HS-27A (cell line): ENCODE measurements at places on chromosomes 2 and 18.

- no peak for DNase-seq
Measured at GRCh38 chr2:108936866-108937265, 52.2 kb downstream of the EDAR start.

DNA sequence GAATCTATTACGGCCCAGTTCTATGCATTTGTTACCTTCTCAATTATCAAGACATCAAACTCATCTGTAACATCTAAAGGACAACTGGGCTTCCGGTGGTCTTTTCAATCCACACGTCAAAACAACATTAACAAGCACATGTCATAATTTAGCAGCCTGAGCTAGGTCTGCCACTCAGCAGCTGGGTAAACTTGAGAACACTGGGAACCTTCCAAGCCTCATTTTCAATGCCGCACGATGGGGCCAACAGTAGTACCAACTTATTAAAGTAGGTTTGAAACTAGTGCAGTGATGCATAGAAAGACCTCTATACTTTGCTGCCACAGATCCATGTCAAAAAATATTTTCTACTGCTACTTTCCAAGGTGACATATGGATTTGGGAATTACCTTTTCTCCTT, 60.4 kb downstream of the COL4A4 start:
- DNase-seq, result no peak

DNA sequence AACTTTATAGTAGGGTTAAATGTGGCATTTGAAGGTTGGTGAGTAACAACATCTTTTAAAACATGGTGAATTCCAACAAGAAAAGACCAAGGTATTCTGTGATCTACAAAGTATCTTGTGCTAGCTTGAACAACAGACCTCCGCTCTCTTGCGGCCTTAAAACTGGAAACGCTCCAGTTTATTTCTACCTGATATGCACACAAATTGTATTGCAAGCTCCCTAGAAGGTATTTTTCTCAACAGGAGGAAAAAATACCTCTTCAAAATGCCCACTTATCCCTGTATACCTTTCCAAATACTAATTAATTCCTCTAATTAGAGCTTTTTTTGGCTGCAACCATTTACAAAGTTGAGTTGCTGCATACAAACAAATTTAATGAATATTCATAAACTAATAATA, 69.5 kb downstream of the KCNH7 start:
- DNase-seq, result no peak

DNA sequence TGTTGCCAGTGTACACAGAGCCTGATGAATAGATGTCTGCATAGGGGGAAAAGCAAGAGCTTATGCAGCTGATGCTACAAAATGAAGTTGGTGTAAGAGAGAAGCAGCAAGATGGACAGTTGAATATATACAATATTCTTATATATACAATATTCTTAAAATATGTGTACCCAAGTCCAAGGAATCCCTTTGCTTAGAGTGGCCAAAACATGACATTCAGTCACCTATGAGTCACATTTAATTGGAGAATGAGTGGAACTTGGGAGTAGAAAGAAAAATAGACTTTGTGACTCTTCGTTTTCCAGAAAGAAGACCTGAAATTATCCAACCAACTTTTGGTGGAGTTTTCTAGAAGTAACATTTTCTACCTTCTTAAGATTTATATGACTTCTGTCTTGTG, 81.8 kb downstream of the SCN9A start:
- DNase-seq, result no peak

DNA sequence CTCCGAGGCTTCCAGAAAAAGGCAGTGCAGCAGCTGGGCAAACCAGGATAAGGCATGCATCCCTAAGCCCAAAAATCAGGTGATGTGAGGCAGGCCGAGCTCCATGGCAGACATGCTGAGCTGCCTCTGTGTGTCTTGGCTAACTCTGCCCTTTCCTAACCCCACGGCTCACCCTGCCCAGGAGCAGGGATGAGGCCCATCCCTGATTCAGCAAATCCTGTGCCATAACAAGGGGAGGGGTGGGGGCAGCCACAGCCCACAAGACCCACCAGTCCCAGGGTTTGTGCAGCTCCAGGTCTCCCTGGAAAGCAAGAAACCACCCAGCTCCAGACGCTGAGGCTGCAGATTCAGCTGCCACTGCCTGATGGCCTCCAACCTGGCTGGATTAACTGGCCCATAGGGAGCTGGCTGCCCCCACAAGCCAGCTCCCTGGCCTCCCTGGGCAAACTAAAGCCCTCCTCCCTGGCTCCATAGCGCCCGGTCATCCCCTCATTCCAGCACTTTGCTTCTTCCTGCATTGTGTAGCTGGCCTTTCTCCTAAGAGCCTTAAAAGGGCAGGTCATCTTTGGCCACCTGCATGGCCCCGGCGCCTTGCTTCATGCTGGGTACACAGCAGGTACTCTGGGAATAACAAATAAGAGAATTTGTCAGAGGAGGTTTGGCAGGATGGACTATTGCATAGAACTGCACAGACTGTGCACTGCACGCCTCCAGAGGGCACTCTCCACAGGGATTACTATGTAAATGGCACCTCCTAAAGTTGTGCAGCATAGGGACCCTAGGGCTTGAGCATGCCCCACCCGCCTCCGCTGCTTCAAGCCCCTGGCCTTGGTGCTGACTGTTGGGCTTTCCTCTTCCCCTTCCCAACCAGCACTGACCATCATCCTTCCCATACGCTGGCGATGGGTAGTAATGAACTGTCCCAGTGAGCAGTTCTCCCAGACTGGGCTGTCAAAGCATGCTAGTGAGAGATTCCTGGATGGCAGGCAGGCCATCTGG, 10.7 kb downstream of the STEAP3 start:
- DNase-seq, result no peak

DNA sequence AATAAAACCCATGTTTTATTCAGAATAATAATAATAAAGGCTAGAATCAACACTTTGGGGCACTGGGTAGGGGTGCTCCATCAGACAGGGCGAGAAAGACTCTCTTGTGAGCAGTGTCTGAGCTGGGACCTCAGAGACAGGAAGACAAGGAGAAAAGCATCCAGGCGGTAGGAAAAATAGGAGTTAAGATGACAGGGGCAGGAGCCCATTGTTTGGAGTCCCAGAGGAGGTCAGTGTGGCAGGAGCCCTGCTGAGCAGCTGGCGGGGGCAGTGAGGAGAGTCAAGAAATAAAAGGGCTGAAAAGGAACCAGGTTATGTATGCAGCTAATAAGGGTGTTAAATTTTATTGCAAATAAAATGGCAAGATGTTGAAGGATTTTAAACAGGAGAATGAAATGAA, 457.4 kb downstream of the FBXO15 start:
- no peak for DNase-seq

DNA sequence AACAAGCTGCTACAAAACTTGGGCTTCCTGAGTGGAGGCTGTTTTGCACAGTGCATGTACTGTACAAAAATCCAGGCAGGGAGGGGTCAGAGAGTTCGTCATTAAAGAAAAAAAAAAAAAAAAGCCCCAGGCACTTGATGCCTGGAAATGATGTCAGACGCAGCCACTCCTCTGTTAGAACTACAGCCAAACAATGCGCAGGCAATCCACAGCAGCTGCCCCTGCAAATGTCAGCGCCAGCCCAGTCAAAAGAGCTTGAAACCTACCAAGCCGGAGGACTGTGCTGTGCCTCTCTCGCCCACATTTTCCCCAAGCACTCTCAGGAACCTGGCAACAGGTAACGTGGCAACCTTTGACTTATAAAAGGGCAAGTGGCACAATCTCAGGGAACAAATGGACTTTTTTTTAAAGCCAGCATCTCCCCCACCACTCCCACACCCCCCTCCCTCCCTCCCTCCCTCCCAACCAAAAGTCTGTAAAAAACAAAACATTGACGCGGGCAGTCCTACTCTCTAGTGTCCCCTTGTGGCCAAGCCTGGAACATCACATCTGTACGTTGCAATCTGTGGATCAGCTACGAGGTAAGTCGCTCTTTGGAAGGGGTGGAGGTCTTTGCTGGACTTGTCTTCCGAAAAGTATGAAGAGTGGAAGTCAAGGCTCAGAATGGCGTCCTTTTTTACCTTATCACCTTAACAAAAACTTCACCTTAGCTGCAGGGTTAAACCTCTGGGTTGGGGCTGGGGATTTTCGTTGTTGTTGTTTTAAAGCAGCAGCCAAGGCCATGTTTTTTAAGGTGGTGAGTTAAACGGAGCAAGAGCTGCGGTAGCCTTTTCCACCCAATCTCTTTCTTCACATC, 144.2 kb downstream of the TGIF1 start:
- peak; percentile 95 for DNase-seq

DNA sequence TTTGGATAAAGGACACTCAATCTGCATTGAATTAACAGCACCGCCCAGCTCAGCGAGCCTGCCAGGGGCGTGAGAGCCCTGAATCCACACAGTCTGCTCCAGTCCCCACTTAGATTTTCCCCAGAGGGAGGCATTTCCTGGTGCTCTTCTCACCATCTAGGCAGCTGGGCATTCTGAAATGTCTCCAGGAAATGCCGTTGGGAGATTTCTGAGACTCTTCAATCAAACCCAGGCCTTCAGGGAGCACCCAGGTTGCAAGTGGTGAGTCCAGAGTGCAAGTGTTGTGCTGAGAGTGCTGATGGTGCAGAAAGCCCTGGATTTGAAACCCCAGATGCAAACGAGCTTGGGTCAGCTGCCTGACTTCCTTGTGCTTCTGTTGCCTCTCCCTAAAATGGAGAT, 23.4 kb upstream of the TMEM37 start:
- DNase-seq, result no peak

- DNase-seq, result peak; percentile 75
Measured at GRCh38 chr2:114022360-114023085, 132.6 kb downstream of the ACTR3 start.

DNA sequence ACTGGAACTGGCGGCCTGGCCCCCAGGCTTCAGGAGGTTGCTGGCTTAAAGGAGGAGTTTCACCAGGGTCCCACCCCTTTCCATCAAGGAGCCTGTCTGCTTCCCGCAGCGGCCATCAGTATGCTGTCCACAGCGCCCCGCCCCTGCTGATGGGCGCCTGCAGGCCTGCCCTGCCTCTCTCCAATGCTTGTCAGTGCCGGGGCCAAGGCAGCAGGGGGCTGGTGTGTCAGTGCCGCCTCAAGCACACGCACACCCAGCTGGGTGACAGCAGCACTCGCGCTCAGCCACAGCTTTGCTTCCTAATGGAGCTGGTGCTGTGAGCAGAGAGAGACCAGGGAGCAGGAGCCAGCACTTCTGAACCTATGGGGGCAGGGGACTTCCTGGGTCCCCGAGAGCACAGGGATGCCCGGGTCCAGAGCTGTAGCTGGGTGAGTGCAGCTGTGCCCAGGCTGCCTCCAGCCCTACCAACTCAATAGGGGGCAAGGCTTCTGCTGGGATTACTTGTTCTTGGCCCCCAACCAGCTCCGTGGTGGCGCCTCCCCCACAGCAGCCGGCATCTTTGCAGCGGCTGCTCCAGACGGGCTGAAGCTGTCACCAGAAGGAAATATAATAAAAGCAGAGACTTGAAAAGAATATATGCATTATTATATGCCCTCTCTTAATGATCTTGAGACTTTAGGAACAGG, 377.2 kb upstream of the LRATD1 start:
- no peak for DNase-seq

- DNase-seq, result no peak
Measured at GRCh38 chr2:31240381-31241365, 6.7 kb downstream of the EHD3 start.

DNA sequence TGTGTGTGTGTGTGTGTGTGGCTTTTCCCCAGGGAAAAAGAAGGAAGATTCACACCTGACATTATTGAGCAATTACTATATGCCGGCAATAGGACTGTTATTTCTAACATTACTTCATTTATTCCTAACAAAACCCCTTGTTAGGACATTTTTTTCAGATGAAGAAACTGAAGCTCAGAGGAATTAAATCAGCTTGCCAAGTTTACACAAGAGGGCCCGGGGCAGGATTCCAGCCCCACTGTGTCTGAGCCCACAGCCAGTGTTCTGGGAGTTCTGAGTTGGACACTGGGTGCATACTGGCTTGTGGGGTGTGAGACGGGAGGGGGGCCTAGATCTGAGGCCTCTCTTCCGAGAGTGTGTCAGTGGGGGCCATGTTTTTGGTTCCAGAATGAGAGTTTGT, 9.9 kb downstream of the TOGARAM2 start:
- DNase-seq, result no peak

DNA sequence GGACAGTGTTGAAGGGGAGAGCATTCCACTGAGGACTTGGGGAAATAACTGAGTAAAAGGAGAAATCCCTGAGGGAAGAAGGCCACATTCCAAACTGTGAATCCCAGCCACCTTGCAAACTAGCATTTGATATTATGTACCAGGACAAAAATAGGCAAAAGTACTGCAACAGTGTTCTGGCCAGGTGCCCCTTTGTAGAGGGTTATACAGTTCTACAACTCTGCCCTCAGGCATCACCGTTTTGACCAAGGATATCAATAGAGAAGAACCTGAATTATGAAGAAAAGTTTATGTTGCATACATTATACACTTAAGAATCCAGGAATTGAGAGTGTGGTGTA, 20.6 kb upstream of the CAVIN2 start:
- DNase-seq, result no peak

GRCh38 chr2:135803278-135803677, 33.7 kb downstream of the LCT start:
- DNase-seq, result no peak

DNA sequence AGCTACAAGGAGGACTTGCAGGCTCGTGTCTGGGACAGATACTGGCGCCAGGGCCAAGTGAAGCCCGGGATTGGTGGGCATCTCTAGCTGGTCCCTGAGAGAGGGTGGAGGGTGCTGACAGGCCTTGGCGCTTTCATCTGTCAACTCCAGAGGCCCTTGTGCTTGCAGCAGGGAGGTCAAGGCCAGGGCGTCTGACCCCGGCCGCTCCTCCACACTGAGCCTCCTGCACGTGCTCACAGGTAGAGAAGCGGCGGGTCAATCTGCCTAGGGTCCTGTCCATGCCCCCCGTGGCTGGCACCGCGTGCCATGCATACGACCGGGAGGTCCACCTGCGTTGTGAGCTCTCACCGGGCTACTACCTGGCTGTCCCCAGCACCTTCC, 9.5 kb downstream of the CAPN10 start:
- no peak for DNase-seq

- DNase-seq, result no peak
Measured at GRCh38 chr2:855177-855576, 95.5 kb upstream of the SNTG2 start.

- DNase-seq, result no peak
Measured at GRCh38 chr18:3044931-3045698, 32.2 kb upstream of the LPIN2 start.

DNA sequence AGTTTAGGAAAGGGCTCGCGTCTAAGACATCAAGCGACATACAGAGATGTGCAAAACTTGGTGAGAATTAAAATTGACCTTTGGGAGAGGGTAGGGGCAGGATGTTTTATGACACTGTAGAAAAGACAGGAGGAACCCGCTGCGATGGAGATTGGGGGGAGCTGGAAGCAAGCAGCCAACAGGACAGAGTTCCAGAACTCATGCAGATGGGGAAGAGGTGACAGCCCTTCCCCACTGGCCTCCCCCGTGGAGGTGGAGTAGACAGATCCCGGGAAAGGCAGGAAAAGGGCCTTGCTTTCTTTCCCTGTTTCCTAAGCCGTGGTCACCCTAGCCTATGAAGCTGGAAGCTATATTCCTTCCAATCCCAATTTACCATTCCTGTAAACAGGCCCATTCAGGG, 39.1 kb downstream of the ANO7 start:
- no peak for DNase-seq

DNA sequence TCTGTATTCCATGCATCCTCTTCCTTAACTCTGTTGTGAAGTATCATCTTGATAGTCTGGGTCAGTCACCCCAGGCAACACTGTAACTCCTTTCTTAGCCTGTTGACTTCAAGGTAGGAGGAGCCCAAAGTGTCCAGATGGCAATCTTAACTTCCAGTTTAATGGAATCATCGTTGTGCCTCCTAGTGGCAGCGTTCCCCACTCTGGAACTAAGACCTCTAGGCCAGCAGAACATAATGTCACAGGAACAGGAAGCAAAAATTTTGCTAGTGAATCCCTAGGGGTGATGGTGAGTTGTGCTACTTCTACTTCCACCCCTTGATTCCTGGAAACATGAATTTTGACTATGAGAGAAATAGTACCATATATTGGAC, 11.7 kb downstream of the SGPP2 start:
- no peak for DNase-seq
